ENCODE measurements at places on chromosomes 11 and 22. TPM values are rescaled to one million over a fixed set of nuclear protein-coding genes. Genes with fewer than 3 reads are reported as not detected.

- peak; percentile 50 for DNase-seq
Measured at GRCh38 chr11:88337181-88337986, at the start of gene CTSC. Gene CTSC (minus strand): TSS chr11:88337736. CDS start chr11:88337672, 64 bp downstream.

GRCh38 chr22:27531782-27532530, 269.6 kb downstream of the MN1 start:
- DNase-seq, result no peak

- DNase-seq, result no peak
Measured at GRCh38 chr11:80627364-80627763, 1186.5 kb upstream of the TENM4 start.

DNA sequence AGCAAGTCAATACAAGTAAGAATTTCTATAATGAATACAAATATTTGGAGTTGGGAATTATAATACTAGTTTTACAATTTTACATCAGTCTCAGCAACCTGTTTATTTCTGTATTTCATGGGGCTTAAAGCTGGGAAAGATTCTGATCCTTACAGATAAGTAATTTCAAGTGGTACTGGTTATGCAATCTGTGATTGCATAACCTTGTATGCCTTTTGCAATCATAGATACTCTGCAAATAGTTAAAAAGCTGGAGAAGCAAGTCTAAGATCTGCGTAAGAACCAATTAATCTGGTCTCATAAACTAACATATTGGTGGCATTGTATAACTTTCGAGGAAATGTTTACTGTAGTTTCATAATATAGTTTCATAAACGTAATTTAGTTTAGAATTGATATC, 198.3 kb upstream of the PGR start:
- DNase-seq, result no peak

GRCh38 chr11:66637557-66638176, 836 bp upstream of the RBM4 start:
- DNase-seq, result no peak

- DNase-seq, result no peak
Measured at GRCh38 chr11:29190313-29190712, 826.5 kb downstream of the KCNA4 start.

DNA sequence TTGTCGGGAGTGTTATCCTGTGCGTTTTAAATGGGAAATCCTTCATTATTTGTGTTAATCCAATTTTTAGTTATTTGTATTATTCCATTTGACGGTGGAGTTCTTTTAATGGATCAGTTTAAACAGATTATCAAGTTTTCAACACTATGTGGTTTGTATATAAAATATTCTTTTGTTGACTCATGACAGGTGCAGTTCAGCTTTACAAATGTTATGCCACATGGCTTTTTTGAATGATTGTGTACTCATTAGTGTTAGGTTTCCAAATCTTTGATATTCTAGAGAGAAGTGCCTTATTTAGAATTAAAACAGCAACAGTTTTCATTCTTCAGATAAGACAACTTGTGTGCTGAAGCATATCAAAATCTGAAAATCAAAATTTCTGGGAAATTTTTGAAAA, 2.4 kb downstream of the JAM3 start:
- no peak for DNase-seq

DNA sequence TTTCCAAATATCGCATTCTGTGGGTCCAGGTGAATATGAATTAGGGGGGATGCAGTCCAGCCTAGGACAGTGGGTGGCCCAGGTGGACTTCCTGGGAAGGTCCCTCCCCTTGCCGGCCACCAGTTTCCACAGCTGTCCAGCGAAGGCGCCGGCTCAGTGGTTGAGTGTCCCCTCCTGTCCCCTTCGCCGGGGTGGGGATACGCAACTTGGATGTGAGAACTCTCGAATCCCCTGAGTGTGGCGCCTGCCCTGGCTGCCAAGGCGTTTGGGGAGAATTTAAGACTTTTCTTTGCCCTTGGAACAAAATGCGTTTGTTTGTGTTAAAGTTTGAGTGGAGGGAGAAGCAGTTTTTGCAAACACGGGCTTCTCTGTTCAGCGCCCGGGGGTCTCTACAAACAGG, 123.7 kb downstream of the KCNQ1OT1 start:
- no peak for DNase-seq

DNA sequence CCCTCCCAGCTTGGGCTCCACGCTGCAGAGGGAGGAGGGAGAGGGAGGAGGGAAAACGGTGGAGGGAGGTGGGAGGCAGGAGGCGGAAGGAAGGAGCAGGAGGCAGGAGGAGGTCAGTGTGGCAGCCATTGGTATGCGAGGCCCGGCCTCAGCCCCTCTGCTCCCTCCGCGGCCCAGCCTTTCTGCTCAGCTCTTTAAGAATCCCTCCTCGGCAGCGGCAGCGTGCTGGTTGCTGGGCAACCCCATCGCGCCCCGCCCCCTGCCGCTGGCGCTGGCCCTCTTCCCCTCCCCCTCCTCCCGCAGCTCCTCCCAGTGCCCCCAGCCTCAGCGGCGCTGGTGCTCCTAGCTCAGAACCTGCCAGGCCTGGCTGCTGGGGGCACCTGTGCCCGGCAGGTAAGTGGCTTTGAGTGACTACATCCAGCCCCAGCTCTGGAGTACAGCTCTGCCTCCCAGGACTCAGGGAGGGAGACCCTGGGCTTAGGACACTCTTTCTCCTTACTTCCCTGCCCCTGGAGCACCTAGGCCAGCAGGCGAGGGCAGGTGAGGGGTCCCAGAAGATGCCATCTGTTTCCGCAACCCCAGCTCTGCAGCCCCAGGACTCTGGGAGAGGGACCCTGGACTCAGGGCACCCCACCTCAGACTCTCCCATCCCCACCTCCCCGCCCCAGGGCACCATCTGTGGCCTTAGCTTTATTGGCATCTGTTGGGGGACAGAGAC, 7.2 kb upstream of the FLRT1 start:
- no peak for DNase-seq

- no peak for DNase-seq
Measured at GRCh38 chr11:57376095-57377090, 4.6 kb downstream of the PRG3 start.

- no peak for DNase-seq
Measured at GRCh38 chr22:21051831-21052400, 6.2 kb downstream of the LRRC74B start.

DNA sequence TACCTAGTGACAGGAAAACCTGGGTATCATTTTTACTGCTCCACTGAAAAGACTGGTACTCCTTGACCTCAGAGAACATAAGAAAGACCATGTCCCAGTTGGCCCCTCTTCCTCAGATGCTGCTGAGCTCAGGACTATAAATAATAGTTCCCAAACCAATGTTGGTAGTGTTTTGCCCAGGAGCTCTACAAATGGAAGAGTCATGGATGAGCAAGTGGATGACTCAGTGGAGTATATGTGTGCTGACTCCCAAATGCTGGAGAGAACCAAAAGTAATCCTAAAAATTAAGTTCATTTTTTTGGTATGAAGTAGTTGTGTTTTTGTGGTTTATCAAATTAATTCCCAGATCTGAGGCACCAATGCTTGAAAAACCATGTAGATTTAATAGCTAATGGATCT, 482.0 kb downstream of the KCNA4 start:
- no peak for DNase-seq

DNA sequence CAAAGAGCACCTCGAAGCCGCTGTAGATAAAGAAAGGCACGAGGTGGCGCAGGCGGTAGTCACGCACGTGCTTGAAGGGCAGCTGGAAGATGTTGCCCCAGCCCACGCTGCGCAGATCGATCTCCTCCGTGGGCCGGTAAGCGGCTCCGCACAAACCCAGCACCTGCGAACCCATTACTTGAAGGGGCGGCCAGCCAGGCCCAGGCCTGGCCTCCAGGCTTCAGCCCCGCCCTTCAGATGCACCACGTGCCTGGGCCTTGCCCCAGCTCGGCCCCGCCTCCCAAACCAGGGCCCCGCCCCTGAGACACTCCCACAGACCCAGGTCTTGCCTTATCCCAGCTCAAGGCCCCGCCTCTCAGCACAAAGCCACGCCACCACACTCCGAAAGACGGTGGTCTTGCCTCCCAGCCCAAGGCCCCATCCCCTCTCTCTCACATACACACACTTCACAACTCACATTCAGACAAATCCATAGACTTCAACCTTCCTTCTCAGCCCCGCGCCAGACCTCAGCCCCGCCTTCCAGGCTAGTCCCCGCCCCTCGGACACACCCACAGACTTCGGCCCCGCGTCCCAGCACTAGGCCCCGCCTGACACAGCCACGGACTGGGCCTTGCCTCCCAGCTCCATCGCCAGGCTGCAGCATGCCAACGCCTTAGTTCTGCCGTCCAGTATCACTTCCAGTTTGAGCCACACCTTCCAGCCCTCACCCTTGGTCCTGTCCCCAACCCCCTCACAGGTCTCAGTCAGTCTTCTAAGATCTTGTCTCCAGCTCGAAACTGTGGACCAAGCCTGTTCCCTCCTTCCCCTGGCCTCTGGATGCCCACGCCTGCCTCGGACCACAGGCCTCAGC, 7.0 kb downstream of the UNC93B1 start:
- DNase-seq, result no peak

- no peak for DNase-seq
Measured at GRCh38 chr22:19081351-19081750, 40.9 kb downstream of the DGCR2 start.

DNA sequence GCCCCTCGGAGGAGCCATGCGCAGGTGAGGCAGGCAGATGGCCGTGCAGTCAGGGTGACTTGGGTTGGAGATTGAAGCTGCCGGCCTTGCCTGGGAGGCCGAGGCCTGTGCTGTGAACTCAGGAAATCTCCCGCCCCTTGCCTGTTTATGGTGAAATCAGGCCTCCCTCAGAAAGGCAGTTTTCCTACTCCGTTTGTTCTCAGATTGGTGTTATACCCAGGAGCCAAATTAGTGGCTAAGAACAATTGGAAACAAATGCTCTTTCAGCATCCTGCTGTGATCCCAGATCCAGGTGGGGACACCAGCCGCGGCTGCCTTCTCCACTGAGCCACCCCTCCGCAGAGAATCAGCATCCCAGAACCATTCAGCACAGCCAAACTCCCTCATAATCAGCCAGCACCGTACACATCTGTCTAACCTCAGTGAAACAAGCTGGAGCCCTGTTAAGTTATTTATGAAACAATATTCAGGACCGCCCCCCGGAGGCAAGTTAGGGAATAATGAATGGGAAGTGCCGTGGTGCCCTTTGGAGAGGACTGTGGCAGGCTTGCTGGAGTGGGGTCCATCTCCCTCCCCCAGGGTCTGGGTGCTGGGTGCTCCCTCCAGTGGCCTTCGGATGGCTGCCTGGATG, 60.0 kb downstream of the PKNOX2 start:
- no peak for DNase-seq

GRCh38 chr11:116396331-116396730, 376.5 kb downstream of the BUD13 start:
- no peak for DNase-seq

- no peak for DNase-seq
Measured at GRCh38 chr11:112655371-112655770, 305.8 kb upstream of the NCAM1 start.

DNA sequence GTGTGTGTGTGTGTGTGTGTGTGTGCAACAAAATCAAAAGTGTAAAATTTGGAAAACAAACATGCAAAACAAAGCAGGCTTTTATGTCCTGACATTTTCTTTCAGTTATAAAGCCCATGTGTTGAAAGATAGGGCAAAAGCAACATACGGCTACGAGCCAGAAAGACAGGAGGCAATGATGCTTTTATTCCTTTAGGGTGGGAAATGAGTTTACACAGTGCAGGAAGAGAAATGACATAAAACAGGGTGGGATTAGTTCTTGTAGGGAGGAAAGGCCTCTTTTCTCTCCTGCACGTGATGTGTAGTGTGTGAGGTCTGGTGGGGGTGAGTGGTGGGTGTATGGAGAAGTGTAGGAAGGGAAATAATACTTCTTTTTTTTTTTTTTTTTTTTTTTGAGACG, 29.4 kb downstream of the IL18 start:
- no peak for DNase-seq

DNA sequence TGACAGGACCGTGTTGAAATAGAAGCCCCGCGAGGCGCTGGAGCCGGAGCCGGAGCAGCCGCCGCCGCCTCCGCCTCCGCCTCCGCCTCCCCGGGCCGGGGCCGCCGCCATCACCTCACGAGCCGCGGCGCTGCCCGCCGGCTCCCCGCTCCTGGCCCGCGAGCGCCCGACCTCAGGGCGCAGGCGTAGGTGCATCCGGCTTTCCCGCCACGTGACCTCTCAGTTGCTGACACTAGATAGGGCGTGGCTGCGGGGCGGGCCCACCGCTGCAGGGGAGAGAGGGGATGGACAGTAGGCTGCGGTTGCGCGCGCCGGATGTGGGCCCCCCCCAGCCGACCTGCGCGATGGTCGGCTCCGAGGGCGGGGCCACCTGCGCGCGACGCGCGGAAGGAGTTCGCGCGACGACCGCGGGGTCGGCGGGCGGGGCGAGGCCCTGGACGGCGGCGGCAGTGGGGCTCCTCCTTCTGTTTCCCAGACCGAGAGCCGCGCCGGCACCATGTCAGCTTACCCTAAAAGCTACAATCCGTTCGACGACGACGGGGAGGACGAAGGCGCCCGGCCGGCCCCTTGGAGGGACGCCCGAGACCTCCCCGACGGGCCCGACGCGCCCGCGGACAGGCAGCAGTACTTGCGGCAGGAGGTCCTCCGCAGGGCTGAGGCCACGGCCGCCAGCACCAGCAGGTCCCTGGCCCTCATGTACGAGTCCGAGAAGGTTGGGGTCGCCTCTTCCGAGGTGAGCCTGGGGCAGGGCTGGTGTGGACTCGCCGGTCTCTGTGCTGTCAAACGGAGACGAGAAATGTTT, at the start of the genes PI4KA and SNAP29:
PI4KA (minus strand) TSS at position 197 of the 802 bp plus-strand sequence; CDS start at position 111, 86 bp downstream.
SNAP29 (plus strand) TSS at position 393 of the 802 bp plus-strand sequence; CDS start at position 497, 104 bp downstream.
- DNase-seq, result peak; percentile 52

GRCh38 chr11:65915821-65916251, 3.0 kb downstream of the C11orf68 start:
- DNase-seq, result peak; percentile 92

DNA sequence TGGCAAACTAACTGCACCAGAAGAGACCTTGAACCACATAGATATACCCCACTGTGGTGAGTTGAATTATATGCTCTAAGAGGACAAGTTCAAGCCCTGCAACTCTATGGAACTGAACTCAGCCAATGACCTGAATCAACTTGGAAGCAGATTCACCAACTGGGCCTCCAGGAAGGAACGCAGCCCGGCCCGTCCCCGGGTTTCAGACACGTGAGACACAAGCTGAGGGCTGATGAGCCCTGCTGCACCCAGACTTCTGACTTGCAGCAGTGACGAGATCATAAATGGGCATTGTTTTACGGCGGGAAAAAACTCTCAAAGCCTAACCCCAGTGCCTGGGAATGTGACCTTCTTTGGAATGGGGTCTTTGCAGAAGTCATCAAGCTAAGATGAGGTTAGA, 28.5 kb upstream of the GAL start:
- no peak for DNase-seq

GRCh38 chr11:113906038-113906437, 1.4 kb downstream of the HTR3B start:
- no peak for DNase-seq

GRCh38 chr11:75240311-75241035, at the start of gene TPBGL:
Gene TPBGL (plus strand): TSS chr11:75240774. CDS start chr11:75241050, 276 bp downstream.
- no peak for DNase-seq

ASCL2 gene
- not detected for total RNA-seq

LDHAL6A gene
- not detected for total RNA-seq

TSPAN32 gene
- not detected for total RNA-seq

CCDC87 gene
- total RNA-seq, result 2.0 TPM

LRRC32 gene
- 0.15 TPM for total RNA-seq

PIWIL4 gene
- total RNA-seq, result 2.1 TPM

All from Panc1 (cell line).